8988T (cell line): ENCODE measurements at places on chromosomes 3 and 15.
A peak's percentile ranks its signal among the peaks of the same experiment; 100 is the strongest.

DNA sequence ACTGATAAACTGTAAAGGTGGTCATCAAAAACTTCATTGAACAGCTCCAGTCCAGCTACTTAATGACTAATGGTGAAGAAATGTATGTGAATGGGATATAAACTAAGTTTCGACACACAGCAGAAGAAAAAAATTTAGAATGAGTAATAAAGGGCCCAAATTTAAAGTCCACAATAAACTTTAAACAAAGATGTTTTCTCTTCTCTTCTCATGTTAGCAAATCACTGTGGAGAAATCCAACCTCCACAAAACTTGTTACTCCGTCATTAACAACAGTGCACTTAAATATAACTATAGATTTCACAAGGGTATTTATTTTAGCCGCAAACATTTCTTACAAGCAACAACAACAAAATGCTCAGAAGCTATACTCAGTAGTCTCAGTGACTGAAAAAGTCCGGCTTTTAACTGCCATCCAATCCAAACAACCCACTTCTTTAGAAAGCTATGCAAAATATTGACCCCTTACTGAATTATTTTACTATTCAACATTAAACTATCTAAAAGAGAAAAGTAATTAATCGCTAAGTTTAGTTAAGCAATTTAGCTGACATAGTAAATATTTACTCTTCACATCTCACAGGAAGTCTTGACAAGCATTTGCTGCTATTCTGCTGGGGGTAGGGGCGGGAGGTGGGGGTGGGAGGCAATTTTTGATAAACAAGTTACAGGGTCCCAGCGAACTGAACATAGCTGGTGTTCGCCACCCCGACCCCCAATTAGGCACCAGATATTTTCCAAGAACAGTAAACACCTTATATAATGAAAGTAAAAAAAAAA lies 2.4 kb downstream of the IGF2BP2 start:
- DNase-seq, result no peak

- DNase-seq, result no peak
These were observed 4.6 kb upstream of the PRKCD start for GRCh38 chr3:53156368-53156834.

DNA sequence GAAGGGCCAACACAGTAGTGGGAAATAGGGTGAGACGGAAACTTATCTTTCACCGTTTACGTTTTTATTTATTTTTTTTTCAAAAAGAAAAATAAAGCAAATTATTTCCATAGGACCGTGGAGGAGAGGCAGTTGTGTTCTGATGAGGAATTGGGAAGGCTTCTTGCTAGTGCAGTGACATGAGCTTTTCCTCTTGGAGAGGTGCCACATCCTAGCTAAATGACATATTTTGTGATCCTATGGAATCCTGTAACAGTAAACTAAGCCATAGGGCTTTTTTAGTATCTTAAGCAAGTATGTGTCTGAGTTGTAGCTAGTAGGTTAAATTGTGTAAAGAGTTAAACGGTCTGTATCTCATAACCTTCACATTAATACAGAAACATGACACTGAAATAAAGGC lies 609.9 kb downstream of the RBMS3 start:
- no peak for DNase-seq

- DNase-seq, result no peak
These were observed 43.3 kb downstream of the POMGNT2 start for GRCh38 chr3:43062564-43063040.

DNA sequence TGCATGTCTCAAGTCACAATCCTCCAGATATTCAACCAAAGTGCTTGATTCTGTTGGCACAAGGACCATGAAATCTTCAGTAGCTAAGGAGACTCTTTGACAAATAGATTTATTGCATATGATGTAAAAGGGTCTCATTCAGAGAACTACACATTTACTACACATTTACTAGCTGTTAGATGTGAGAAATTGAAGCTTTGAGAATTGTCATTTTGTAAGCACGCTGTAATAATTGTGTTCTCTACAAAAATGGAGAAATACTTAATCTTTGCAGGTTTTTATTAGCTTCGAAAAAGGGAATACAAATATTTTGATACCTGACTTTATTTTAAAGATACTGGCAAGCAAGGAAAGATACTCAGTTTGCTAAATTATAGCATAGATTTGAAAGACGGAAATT lies 70.2 kb upstream of the CHD2 start:
- no peak for DNase-seq

GRCh38 chr3:8625991-8626390 lies 18.6 kb downstream of the SSUH2 start:
- DNase-seq, result no peak

DNA sequence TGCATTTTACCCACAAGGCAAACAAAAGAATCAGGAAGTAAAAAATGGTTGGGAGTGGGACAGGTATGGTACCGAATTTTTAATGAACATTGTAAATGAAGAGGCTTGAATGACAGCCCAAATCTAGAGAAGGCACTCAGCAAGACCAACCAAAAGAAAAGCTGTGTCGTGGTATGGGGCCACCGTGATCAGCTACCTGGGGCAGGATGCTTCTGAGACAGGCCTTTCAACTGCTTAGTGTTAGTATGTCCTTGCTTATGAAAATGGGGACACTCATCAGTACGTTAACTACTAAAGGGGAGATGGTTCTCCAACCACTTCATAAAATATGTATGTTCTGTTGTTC lies 228.7 kb upstream of the ST8SIA2 start:
- DNase-seq, result no peak

DNA sequence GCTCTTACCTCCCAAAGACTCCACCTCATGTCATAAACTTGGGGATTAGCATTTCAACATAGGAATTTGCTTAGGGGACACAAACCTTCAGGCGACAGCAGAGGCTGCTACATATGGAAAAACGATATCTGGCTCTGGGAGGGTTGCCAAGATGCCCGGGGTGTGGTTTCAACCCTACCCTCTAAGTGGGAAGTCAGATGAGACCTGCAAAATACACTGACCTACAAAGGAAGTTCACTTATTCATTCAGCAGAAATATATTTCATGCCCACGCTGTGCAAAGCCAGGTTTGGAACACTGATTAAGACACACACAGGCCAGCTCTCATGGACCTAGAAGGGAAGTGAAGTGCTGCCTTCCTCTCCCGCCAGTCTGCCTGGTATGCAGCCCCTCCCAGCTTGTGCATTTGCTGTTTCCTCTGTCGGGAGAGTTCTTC lies 239.3 kb downstream of the FEZF2 start:
- peak; percentile 23 for DNase-seq

GRCh38 chr3:126003447-126004190 lies 34.6 kb downstream of the ROPN1B start:
- DNase-seq, result no peak

GRCh38 chr3:56321892-56322291 lies 146.4 kb downstream of the ERC2 start:
- no peak for DNase-seq

- DNase-seq, result no peak
These were observed 15.7 kb downstream of the MEIS2 start for GRCh38 chr15:37084602-37085001.

DNA sequence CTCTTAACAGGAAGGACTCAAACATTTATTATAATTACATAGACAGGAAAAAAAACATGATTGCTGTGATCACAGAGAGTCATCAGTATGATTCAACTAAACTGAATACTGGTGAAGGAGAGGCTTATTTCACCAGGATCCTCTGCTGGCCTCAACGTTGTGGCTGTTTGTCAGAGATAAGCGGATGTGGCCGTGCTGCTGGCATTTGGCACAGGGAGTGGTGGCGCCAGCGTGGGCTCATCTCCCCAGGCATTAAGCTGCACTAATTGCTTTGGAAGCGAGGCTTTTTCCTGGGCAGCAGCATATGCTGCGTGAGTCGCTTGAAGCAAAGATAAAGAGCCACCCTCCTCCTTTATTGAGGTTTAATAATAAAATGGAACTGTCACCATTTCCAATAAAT lies 306.7 kb downstream of the LRTM1 start:
- DNase-seq, result no peak
